ENCODE measurements at places on chromosomes 6 and 20. TPM values are rescaled to one million over a fixed set of nuclear protein-coding genes. Genes with fewer than 3 reads are reported as not detected.

CST4 gene
- total RNA-seq, result not detected

C20orf96 gene
- total RNA-seq, result 5.6 TPM

FAM83C gene
- not detected for total RNA-seq

CD93 gene
- 0.46 TPM for total RNA-seq

SYCP2L gene
- total RNA-seq, result not detected

TMEM74B gene
- 0.40 TPM for total RNA-seq

TCF19 gene
- 103 TPM for total RNA-seq

FGD2 gene
- total RNA-seq, result 1.2 TPM

CST7 gene
- total RNA-seq, result 163 TPM

C6orf47 gene
- total RNA-seq, result 16.7 TPM

ZBTB46 gene
- 0.25 TPM for total RNA-seq

BPIFA1 gene
- total RNA-seq, result not detected

DSP gene
- total RNA-seq, result 0.02 TPM

OTOR gene
- total RNA-seq, result not detected

LTA gene
- total RNA-seq, result 706 TPM

COL12A1 gene
- not detected for total RNA-seq

Data from activated CD8-positive, alpha-beta memory T cell treated with anti-CD3 and anti-CD28 coated beads for 36 hours (primary cell).